ENCODE measurements at places on chromosomes 5 and 9.

- no peak for DNase-seq
These were observed 228.9 kb upstream of the IRX4 start for GRCh38 chr5:2111569-2112105.

GRCh38 chr5:80592105-80592504, 22.0 kb upstream of the ANKRD34B start:
- DNase-seq = no peak

GRCh38 chr9:89632192-89632733, 27.5 kb downstream of the GADD45G start:
- no peak for DNase-seq

- DNase-seq = no peak
These were observed 23.7 kb upstream of the PDE8B start for GRCh38 chr5:77186652-77187370.

DNA sequence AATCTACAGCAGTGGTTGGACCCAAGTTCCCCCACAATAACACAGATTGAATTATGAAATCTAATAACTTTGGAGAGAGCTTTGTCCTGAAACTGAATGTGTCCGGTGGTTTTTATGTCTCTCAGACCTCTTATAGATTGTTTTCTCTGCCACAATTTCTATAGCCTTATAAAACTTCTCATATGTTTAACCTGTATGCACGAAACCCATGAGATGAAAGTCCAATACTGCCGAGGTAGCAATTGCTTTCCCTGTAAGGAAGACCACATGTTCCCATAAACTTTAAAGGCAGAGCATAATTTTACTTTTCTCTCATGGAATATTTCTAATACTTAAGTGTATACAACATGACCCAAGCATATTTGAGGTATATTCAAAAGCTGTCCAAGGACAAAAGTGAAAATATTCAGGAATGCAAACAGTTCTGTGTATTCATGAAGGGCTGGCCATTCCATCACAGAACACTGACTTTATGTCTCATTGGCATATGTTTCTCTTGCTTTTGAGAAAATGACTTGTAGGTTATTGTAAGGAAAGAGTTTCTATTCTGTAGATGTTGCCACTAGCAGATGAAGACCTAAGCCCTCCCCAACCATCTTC, 94.4 kb upstream of the TLE4 start:
- no peak for DNase-seq

- no peak for DNase-seq
These were observed 1.4 kb downstream of the PRR16 start for GRCh38 chr5:120465436-120465961.

DNA sequence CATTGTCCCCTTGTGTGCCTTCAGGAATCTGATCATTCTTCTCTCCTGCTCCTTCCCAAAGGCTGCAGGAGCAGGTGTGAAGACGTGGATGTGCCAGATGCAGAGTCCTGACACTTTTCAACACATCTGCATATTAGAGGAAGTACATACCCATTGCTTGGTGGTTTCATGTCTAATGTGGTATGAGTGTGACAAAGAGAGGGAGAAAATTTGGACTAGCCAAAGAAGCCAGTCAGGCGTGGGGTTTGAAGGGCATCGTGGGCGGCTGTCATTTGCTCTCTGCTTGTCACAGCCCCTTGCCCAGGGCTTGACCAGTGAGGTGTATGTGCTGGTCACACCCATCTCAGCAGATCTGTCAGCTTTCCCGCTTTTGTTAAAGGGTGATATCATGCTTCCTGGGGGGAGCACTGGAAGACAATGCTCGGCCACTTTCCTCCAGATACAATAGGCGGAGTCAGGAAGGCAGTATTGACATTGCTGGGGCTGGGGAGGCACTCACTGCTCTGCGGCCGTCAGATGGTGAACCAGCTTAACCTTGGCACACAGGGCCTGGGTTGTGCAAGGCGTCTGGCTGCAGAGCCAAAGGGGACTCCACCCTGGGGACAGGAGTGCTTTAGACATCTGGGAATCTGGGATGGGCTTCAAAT, 8.6 kb downstream of the TEK start:
- no peak for DNase-seq

- no peak for DNase-seq
These were observed 342.4 kb upstream of the GRIA1 start for GRCh38 chr5:153147891-153148623.

DNA sequence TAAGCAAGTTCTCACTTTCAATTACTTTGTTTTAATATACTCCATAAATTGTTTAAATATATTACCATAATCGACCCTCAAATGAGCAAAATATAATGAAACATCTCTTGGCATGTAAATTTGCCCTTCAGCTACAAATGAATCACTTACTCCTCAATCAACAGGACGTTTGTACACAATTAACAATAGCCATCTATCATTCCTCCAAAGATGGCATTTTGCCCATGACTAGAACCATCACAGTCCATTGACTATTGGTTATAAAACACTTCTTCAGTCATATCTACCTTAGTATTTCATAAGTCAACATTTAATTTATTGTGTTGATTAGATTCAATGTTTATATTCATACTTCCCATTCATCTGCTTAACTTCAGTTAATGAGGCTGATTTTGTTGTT, 127.2 kb downstream of the CTNND2 start:
- DNase-seq = no peak

- no peak for DNase-seq
These were observed 808 bp upstream of the MVB12B start for GRCh38 chr9:126325821-126326220.

DNA sequence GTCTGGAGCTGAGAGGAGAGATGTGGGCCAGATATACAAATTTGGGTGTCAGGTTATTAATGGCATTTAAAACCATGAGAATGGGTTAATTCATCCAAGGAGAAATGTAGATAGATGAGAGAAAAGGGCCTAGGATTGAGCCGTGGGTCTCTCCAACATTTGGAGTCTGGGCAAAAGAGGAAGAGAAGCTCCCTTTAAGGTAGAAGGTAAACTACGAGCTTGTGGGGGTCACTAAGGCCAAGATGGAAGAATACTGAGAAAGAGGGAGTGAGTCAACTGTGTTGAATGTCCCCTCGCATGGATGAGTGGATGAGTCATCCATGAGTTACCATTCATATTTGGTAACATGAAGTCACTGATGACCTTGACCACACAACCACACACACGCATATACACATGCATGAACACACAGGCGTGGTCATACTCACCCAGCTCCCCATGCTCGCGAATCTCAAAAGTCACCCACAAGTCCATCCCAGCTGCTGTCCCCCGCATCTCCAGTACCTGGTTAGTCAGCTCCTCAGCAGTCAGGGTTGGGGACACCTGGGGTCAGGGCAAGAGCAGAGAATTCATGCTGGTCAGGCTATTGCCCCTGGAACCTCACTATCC, 6.8 kb upstream of the FCHSD1 start:
- DNase-seq = no peak

DNA sequence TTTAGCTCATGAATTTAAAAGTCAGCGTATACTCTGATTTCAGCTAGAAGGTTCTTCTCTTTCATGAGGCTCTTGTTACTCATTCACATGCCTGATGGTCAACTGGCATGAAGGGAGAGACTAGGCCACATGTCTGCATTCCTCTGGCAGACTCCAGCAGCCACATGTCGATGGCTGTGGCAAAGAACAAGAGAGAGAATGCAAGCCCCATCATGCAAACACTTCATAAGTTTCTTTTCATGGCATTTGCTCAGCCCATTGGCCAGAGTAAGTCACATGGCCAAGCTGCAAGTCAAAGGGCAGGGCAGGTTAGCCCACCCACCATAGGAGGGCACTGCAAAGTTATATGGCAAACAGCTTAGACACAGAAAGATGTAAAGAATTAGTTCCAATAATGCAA, 5.4 kb downstream of the KCNV2 start:
- DNase-seq = no peak

DNA sequence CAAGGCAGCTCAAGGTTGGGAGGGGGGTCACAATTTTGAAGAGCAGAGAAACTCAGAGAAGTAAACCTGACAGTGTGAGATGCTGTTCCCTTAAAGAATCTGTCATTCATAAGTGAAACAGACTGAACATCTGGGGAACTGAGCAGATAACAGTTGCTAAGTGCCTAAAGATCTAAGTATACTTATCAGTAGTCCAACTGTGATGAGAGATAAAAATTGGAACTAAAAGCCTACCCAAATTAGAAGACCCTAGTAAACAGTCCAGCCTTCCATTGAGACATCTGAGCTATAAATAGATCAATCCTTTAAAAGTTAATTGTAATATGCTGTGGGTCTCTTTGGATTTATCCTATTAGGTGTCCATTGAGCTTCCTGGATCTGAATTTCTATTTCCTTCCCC, 692.8 kb upstream of the ZNF608 start:
- DNase-seq = no peak

DNA sequence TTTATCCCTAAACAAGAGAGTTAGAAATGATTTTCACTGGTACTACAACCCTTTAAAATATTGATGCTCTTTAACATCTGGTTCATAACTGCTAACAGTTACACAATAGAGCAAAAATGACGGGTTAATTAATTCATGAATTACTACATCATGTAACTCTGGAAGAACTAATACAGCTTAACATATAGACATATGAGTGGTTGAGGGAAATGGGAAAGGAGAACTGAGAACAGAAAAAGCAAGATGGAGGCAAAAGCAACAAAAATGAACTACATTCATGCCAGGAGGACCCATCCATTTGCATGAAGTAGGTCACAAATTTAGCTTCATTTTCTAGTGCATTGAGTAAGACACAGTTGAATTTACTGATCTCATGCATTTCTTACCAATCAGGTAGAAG, 61.8 kb downstream of the C9 start:
- no peak for DNase-seq

DNA sequence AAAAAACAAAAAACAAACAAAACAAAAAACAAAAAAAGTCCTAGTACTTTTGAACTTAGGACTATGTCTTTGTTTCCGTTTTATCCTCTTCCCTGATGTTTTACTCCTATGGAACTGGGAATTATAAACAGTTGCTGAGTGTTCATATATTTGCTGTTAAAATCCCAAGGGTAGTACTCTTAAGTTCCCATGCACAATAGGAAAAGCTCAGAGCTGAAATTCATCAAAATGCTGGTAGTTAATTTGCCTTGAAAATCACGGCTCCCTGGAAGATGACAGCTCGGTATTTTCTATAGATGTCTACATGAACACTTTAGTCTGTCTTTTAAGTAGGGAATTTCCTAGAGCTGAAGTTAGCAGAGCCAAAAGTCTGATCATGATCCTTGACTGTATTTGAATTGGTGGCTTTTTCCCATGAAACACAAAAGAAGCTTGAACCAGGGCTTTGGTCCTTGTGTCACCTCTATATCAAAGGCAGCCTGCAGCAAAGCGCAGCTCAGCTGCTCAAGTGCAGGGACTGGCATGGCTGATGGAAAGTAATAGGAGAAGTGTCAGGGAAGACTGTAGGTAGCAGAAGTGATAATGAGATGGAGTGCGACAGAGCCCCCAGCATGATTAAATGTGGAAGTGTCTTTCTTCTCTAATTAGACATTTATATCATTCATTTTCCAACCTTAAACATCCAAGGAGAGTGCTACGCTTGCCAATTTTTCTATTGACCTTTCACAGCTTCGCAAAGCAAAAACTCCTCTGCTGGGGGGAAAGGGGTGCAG, 310.9 kb downstream of the TRIM36 start:
- no peak for DNase-seq

GRCh38 chr9:100011062-100011681, 87.6 kb downstream of the ERP44 start:
- no peak for DNase-seq

DNA sequence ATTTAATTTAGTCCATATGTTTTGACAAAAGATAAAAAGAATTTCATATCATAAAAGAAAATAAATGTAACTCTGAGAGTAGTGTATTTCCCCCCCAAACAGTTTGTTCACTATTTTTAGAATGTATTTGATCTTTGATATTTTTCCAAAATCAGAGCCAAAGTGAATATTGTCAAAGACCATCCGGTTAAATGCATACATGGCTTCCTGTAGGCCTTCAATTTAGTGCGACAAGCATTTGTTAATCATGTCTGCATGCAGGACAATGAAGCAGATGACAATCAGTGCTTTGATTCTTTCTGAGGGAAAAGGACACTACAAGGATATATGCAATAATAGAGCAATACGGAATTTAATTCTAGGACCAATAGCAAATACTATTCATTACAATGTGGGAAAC, 79.8 kb downstream of the ACTBL2 start:
- DNase-seq = no peak

GRCh38 chr9:38352530-38353328, 39.8 kb upstream of the ALDH1B1 start:
- DNase-seq = no peak

DNA sequence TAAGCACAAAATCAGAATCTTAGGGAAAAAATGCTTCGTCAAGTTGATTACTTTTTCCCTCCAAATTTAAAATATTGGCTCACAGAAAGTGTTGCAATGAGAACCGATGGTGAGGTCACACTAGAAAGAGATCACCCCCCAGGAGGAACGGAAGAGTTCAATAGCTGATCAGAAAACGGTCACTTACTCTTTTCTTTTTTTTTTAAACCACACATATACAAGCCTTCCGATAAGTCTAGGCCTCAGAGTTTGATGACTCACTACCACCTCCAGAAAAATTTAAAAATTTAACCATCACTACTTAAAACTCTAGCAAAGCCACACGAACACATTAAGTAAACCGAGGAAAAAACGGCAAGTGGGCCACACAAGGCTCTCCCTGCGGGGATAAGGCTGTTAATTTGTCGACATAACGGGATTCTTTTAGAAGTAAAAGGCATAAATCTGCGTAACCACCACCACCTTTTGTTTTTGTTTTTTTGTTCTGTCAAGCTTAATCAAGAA, 1.2 kb downstream of the SURF4 start:
- DNase-seq = no peak

DNA sequence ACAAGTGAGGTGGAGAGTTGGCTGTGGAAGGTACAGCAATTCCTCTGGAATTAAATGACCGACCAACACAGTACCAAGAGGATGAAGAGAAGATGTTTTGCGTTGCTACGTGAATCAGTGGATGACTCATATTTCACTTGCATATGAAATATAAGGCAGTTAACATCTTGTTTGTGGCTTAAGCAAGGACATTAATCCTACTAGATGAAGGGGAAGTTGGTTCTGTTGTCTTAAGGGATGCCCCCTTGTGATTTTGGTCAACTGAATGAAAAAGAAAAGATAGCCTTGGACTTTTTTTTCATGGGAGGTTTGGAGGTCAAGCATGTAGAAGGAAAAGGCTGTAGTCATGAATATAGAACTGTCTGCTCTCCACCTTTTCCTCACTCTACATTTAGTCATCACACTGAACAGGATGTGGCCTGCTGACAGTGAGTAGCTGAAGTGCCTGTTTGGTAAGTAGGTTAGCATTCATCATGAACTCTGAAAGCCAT, 33.9 kb downstream of the VLDLR start:
- DNase-seq = peak; percentile 23

- no peak for DNase-seq
These were observed 94.7 kb upstream of the ZNF618 start for GRCh38 chr9:113781381-113781780.

GRCh38 chr5:52802272-52802973, 14.7 kb downstream of the ITGA1 start:
- DNase-seq = no peak

DNA sequence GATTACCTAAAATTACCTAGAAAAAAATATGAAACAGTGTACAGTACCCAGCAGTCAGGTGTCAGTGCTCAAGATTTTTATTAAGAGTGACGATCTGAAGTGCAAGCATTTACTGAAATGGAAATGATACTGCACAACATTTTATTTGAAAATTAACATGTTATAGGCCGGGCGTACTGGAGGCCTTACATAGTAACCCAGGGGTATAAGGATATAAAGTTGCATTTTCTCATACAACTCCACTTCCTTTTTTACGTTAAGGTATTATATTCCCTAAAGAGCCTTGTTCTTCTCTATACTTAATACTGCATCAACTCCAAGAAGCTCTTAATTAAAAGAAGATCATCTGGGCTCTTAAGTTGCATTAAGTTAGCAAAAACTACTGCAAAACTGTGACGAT, 3.3 kb downstream of the MAT2B start:
- DNase-seq = no peak
